HFFc6 (cell line): ENCODE measurements at places on chromosomes 4 and X. TPM values are rescaled to one million over a fixed set of nuclear protein-coding genes. Genes with fewer than 3 reads are reported as not detected.
A peak's percentile ranks its signal among the peaks of the same experiment; 100 is the strongest.

Gene EVC2
- total RNA-seq = 3.1 to 3.9 TPM (median 3.4 TPM) in 3 replicates

Gene DOK7
- total RNA-seq = not detected in 3 replicates

Gene RTL9
- 0.26 and 0.50 TPM in 2 replicates for total RNA-seq

DNA sequence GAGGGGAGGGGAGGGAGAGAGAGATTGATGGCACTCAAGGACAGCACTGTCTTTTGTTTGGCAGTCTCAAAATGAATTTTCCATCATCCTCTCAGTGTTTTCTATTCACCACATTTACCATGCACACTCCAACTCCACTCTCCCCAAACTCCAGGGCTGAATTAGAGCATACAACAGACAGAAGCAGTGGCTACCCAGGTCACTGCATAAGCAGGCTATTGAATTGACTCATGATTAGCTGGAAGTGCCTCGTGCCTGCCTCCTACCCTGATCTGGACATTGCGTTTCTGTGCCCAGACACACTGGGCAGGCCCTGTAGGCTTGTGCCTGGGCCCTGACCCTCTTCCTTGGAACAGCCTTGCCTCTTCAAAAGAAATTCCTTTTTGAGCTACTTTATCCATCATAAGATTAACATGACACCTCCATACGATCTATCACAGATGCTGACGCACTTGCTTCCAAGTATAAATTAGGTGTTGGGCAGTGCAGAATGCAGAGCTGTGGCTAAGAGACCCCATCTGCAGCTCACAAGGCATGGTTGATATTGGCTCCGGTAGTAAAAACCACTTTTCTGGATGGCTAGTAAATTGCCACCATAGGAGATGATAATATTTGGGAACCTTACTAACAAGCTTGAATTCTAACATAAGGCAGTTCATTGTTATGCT, 752.9 kb downstream of the RPA4 start:
- H3K27ac ChIP-seq = no peak overlapping the region
- DNase-seq = no peak
- H3K36me3 ChIP-seq = no peaks in the 10 kb centered on the region
- H3K4me1 ChIP-seq = peaks cover 6% of the 10 kb centered on the region; the same call in 1 of the 2 replicates
- no peak overlapping the region for H3K4me3 ChIP-seq
- H3K27me3 ChIP-seq = peaks cover 2% of the 10 kb centered on the region; the same call in 1 of the 2 replicates

DNA sequence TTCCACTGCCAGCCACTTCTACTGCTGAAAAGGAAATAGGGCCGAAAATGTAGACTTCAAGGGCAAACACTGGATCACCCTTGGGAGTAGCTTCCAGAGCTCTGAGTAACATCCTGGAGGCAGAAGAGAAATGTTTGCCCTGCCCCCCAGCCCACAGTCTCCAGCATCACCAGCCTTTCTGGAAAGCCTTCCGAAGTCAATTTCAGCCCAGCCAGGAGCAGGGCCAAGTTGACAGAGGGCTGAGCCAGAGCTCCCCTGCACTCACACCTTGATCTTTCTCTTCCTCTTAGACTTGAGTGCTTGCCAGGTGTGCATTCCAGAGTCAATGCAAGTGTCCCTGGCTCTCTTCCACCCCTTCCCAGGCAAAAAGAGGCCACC, 35.2 kb downstream of the SLC25A5 start:
- H3K27me3 ChIP-seq = peaks cover 1% of the 10 kb centered on the region; the same call in 1 of the 2 replicates
- H3K36me3 ChIP-seq = no peaks in the 10 kb centered on the region
- DNase-seq = peak; percentile 80

Gene ARAP2
- not detected in 3 replicates for total RNA-seq

Gene NXT2
- total RNA-seq = 4.9 to 7.5 TPM (median 5.0 TPM) in 3 replicates

GRCh38 chr4:102334624-102335023, 10.7 kb downstream of the SLC39A8 start:
- H3K4me3 ChIP-seq = no peak overlapping the region
- H3K27ac ChIP-seq = no peak overlapping the region
- no peak for DNase-seq
- no peaks in the 10 kb centered on the region for H3K36me3 ChIP-seq

DNA sequence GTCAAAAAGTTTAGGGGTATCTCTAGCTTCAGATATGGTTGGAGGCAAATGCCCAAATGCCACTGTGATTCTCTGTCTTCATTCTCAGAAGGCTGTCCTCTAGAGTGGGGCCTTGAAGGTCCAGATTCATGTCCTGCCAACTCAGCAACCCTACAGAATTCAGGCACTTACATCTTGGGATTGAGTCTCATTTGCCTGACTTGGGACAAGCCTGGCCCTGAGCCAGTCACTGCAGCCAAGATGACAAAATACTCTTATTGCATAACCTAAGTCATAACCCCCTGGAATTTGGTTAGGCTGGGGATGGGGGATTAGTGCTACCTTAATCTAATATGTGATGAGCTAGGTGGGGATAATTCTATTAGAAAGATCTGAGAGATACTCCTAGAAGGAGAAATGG, 100.5 kb downstream of the AREG start:
- H3K36me3 ChIP-seq = no peaks in the 10 kb centered on the region
- no peak for DNase-seq
- no peak overlapping the region for H3K27ac ChIP-seq

Gene TASL
- not detected in 3 replicates for total RNA-seq

Gene IBSP
- total RNA-seq = not detected in 3 replicates

- H3K27me3 ChIP-seq = no peaks in the 10 kb centered on the region
- no peak overlapping the region for H3K4me3 ChIP-seq
- H3K27ac ChIP-seq = peak overlapping the region; percentile 52
- no peak for DNase-seq
- H3K4me1 ChIP-seq = peaks cover 34% of the 10 kb centered on the region
These were observed 71.5 kb upstream of the DDX60 start for GRCh38 chr4:168390041-168390440.

DNA sequence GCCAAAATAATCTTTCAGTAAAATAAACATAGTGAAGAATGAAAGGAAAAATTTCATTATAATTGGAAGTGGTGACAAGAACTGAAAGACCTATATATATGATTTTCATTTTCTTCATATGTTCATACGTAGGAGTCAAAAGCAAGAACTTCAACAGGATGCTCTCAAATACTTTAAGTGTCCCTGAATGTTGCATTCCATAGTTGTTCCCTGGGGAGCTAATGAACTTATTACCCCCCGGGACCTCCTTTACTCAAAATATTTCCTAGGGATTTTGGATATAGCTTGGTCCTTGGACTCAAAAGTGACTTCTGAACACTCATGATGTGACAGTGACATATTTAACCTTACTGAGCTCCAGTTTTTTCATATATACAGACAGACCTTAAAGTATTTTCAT, 44.9 kb upstream of the NDST4 start:
- no peaks in the 10 kb centered on the region for H3K27me3 ChIP-seq
- no peaks in the 10 kb centered on the region for H3K36me3 ChIP-seq
- DNase-seq = no peak
